ENCODE measurements at places on chromosomes 4 and X. TPM values are rescaled to one million over a fixed set of nuclear protein-coding genes. Genes with fewer than 3 reads are reported as not detected.

USP17L5 gene
- not detected for total RNA-seq

GRCh38 chr4:127856196-127856812 lies 24.4 kb upstream of the PLK4 start:
- no peaks in the 10 kb centered on the region for H3K36me3 ChIP-seq
- H3K27ac ChIP-seq, result no peak overlapping the region

ITGB1BP2 gene
- total RNA-seq, result 1.4 TPM

DNA sequence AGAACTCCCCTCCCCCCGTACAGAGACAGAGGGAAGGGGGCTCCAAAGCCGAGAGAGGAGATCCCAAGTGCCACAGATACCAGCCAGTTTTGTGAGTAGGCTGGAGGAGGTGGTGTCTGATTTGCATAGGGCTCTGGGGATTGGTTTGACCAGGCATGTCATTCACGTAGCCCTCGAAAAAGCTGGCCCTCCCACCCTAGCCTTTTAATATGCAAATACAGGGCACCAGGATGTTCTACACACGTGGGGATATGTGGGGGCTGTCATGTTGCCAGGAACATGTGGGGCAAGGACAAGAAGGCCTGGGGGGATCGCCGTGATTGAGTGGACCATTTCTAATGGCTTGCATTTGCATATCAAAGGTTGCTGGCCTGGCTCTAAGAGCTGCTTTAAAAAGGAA lies 272.9 kb downstream of the PPP1R2C start:
- no peaks in the 10 kb centered on the region for H3K4me1 ChIP-seq
- no peak overlapping the region for H3K27ac ChIP-seq
- H3K27me3 ChIP-seq, result no peaks in the 10 kb centered on the region
- DNase-seq, result no peak
- H3K36me3 ChIP-seq, result no peaks in the 10 kb centered on the region

- no peak overlapping the region for H3K4me3 ChIP-seq
- no peak for DNase-seq
- H3K4me1 ChIP-seq, result no peaks in the 10 kb centered on the region
- H3K36me3 ChIP-seq, result no peaks in the 10 kb centered on the region
- no peak overlapping the region for H3K27ac ChIP-seq
- no peaks in the 10 kb centered on the region for H3K27me3 ChIP-seq
Observed at GRCh38 chr4:24824720-24825119, 29.3 kb downstream of the SOD3 start.

DNA sequence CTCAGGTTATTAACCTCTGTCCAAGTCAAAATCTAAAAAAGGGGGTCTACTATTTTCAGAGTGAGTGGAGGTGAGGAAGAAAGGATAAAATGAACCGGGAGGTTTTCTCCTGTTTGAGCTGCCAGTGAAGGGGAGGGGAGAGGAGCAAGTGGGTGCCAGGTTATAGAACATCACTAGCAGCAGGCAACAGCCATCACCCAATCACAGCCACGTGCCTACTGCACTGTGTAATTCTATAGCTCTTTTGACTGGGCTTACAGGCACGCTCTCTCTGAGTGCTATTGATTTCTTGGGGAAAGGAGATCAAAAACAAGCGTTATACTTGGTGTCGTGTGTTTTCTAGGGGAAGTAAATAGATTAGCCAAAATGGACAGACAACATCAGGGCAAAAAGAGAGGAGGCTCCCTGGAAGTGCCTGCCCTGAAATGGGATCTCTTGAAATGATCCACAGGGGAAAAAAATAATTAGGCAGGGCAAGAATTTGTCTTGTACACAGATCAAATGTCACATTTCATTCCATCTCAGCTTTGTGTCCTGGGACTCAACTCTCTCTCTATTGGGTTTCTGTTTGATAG lies 300.5 kb upstream of the LCORL start:
- H3K27ac ChIP-seq, result no peak overlapping the region
- no peaks in the 10 kb centered on the region for H3K4me1 ChIP-seq
- no peaks in the 10 kb centered on the region for H3K27me3 ChIP-seq
- no peaks in the 10 kb centered on the region for H3K36me3 ChIP-seq
- H3K4me3 ChIP-seq, result no peak overlapping the region
- no peak for DNase-seq

DNA sequence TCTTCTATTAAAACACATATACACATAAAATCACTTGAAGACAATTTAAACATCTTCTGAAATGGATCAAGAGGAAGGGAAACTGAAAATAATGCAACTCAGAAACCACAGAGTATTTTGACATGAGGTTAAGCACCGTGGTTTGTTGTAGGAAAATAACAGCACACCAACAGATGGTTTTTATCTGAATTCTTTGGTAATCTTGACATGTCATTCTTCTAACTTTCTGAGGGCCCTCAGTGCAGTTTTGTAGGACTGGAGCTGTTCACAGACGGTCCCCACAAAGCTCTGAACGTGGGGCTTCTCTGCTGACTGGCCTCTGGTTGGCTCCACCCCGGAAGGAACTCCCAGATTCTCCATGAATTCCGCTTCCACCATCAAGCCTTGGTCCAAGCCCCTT lies 16.0 kb upstream of the TLR8 start:
- H3K36me3 ChIP-seq, result no peaks in the 10 kb centered on the region
- no peaks in the 10 kb centered on the region for H3K4me1 ChIP-seq
- no peak overlapping the region for H3K4me3 ChIP-seq
- peak; percentile 18 for DNase-seq

TMEM144 gene
- total RNA-seq, result not detected

ASB9 gene
- total RNA-seq, result not detected

DNA sequence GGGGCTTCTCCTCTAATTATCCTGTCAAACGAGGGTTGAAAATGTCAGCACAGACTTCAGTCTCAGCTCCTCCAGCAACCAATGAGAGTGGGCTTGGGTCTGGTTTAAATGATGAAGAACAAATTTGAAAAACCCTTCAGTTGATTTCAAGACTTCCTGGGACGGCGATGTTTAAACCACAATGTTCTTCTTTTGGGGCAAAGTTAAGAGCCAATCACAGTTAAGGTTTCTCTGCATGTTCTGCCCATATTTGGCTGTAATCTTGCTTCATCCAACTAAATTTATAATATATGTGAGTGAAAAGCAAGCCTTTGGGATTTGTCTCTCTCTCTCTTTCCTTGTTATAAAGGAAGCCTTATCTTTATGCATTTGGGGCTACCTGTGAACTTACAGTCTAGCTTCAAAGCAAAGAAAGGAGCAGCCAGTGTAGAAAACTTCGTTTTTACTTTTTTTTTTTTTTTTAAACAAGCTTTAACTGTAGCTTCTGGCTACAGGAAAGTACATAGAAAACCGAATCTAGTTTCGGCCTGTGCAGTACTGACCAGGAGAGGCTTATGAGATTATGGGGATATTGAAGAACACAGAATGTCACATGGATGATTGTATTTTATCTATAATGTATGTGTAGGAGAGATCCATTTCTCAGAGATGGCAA lies 46.8 kb upstream of the FAM9C start:
- peak; percentile 82 for DNase-seq
- no peaks in the 10 kb centered on the region for H3K27me3 ChIP-seq
- peaks cover 89% of the 10 kb centered on the region for H3K4me1 ChIP-seq
- peak overlapping the region; percentile 66 for H3K4me3 ChIP-seq

DNA sequence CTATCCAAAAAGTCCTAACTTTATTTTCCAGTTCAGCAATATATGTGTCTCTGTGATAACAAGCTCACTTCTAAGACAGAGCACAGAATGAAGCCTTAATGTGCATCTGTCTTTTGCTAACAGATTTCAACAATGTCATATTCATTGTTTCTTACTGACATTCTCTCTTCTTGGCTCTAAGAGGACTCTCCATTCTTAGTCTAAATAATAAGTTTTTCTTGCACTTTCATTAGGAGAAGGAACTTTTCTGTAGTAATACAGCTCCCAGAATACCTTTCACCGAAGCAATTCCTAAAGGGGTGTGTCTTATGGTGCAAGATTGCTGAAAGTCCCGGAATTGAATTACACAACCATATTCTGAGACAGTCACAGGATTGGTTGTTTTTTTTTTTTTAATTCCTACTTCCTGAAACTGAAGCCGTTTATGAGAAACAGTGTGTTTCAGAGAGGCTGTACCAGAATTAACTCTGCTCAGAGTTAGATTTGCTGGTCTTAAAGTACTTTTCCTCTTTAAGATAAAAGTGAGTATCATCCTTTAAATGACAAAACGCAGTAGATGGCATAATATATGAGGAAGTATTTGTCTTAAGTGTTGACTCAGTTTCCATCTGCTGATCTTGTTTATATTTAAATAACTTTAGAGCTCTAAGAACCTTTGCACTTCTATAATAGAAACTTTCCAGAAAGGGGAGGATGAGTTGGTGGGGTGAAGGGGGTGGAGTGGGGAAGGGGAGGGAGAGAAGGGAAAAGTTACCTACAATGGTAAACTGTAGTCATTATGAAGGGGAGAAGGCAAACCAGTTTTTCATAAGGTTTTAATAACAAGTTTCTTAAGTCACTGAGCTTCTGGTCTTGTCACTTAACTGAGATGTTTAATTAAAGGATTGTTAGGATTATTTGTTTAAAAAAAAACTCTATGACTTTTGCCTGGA lies at the start of gene ALPK1:
Gene ALPK1 (plus strand): TSS at position 421 of the 932 bp plus-strand sequence.
- peak within 1 kb of the TSS; percentile 35 for H3K4me3 ChIP-seq
- peaks cover 7% of the 10 kb centered on the region for H3K4me1 ChIP-seq
- H3K36me3 ChIP-seq, result no peaks in the 10 kb centered on the region
- no peak for DNase-seq
- peaks cover 2% of the 10 kb centered on the region for H3K27me3 ChIP-seq

CHRNA9 gene
- not detected for total RNA-seq

DSPP gene
- not detected for total RNA-seq

OTC gene
- not detected for total RNA-seq

GRCh38 chr4:83664071-83664470 lies 128.2 kb downstream of the GPAT3 start:
- H3K4me3 ChIP-seq, result no peak overlapping the region
- no peaks in the 10 kb centered on the region for H3K4me1 ChIP-seq
- DNase-seq, result no peak
- H3K27me3 ChIP-seq, result peaks cover 5% of the 10 kb centered on the region
- no peaks in the 10 kb centered on the region for H3K36me3 ChIP-seq

DNA sequence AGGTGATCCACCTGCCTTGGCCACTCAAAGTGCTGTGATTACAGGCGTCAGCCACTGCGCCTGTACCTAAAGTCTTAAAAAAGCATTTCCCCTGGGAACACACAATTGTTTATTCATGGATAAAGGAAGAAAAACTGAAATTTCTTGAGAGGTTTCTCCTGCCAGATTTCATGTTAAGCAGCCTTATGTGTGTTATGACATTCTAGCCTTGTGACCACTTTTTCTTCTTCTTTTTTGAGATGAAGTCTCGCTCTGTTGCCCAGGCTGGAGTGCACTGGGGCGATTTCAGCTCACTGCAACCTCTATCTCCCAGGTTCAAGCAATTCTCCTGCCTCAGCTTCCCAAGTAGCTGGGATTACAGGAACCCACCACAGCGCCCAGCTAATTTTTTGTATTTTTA lies 57.8 kb upstream of the PLAC8 start:
- DNase-seq, result no peak
- no peaks in the 10 kb centered on the region for H3K36me3 ChIP-seq
- H3K4me3 ChIP-seq, result no peak overlapping the region
- no peaks in the 10 kb centered on the region for H3K27me3 ChIP-seq
- no peaks in the 10 kb centered on the region for H3K4me1 ChIP-seq

DNA sequence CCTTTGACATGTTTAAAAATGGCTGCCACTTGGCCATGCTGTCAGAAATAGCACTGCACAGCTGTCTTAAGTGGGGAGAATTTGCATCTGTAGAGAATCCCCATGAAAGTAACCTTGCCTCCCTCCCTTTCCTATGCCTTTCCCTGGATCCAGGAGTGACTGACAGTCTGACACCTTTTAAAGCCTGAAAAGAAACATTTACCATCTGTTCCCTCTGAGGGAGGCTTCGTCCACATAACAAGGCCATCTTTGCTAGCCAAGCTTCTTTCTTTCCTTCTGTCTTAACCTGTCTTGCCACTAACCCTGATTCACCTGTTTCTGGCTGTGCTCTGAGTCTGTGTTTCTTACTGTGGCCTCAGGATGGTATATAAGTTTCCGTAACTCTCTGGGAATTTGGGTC lies 21.3 kb upstream of the AADAT start:
- H3K36me3 ChIP-seq, result no peaks in the 10 kb centered on the region
- no peak for DNase-seq
- H3K4me3 ChIP-seq, result no peak overlapping the region
- H3K4me1 ChIP-seq, result no peaks in the 10 kb centered on the region
- H3K27me3 ChIP-seq, result no peaks in the 10 kb centered on the region
- H3K27ac ChIP-seq, result no peak overlapping the region

DNA sequence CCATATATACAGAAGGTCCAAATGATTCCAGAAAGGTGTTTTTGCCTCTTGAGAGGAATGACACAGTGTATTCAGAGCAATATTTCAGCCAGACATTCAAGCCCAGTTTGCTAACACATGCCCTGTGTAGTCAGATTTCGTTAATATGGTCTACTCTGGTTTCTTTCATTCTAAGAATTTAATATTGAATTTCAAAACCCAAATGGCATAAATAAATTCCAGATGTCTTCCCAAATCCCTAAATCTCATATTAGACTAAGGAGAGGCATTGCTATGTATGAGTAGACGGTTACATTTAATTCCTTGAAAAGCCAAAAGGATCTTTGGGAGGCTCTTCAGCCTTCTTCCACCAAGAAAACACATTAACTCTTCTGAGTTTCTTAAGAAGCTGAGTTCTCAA lies 66.3 kb upstream of the C1QTNF7 start:
- H3K4me1 ChIP-seq, result no peaks in the 10 kb centered on the region
- DNase-seq, result no peak
- H3K36me3 ChIP-seq, result no peaks in the 10 kb centered on the region
- no peak overlapping the region for H3K27ac ChIP-seq
